Occipital lobe (tissue), 3 donors: ENCODE measurements at places on chromosomes 1 and 21. TPM values are rescaled to one million over a fixed set of nuclear protein-coding genes. Genes with fewer than 3 reads are reported as not detected.
A peak's percentile ranks its signal among the peaks of the same experiment; 100 is the strongest.

The MX2 gene
- total RNA-seq: 0.62 TPM

- DNase-seq: no peak
Measured at GRCh38 chr21:29649406-29649814, 290.4 kb downstream of the GRIK1 start.

DNA sequence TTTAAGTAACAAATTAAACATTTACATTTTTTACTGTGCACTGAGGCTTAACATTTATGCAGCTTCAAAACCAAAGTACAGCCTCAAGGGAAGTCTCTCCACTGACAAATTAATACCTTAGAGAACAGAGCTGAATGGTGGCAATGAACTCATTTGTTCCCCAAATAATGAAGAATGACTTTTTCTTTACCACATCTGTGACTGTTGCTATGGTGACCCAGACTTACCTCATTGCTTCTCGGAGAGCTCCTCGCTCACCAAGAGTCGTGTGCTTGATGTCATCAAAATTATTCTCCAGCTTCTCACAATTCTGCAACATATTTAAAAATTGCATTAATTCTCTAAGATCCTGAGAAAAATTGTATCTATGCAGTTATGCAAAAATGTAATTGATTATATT, 92.9 kb downstream of the DPYD start:
- DNase-seq: no peak

- DNase-seq: no peak
Measured at GRCh38 chr1:30303387-30303786, 420.0 kb downstream of the MATN1 start.

DNA sequence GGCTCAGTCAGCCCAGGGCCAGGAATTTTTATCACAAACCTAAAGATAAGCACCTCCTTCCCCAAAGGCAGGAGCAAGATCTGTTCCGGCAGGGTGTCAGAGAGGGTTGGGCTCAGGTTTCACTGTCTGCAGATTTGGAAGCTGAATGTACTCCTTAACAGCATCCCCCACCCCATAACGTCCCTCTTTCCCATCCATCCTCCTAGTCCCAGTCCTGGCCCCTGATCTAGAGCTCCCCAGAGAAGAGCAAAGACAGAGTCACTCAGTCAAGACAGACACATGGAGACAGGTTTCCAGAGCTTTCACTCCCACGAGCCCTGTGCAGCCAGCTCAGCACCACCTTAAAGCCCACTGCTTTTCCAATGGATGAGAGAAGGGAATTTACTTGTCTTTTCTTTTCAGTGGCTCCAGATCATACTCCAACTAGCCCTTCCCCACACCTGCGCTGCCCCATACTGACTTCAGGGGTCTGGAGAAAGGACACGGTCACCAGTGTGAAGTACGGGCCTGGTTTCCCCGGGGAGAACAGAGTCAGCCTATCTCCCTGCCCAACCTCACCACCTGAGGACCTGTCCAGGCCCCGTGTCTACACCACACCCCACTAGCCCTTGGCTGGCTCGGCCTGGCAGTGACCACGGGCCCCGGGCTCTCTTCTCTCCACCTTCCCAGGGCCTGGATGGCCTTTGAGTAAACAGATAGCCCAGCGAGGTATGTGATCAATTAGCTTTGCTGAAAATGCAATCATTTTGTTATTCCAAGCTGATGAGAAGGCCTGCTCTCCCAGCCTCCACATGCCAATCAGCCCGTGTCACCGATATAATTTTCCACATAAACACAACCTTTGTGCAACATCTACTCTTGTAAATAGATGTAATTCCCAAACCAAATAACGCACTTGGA, 249.1 kb downstream of the FOXD2 start:
- DNase-seq: no peak

DNA sequence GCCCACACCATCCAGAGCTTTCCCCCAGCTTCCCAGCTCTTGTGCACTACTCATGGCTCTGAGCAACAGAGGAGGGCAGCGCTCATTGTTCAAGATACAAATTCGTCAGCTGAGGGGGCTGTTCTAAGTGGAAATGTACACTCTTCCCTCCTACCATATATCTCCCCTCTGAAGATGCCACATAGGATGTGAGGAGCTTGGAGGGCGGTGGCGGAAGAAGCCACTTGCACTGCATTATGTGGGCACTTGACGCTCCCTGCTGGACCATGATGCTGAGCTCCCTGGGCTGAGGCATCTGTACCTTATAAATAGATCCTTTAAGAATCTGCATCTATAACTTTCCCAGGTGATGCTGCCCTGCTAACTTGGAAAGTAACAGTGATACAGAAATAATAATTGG, 477.6 kb upstream of the DEPDC1 start:
- DNase-seq: no peak

The ADAMTS1 gene
- total RNA-seq: 7.5 TPM

The HSD3B1 gene
- not detected for total RNA-seq

The AGMAT gene
- 0.47 TPM for total RNA-seq

DNA sequence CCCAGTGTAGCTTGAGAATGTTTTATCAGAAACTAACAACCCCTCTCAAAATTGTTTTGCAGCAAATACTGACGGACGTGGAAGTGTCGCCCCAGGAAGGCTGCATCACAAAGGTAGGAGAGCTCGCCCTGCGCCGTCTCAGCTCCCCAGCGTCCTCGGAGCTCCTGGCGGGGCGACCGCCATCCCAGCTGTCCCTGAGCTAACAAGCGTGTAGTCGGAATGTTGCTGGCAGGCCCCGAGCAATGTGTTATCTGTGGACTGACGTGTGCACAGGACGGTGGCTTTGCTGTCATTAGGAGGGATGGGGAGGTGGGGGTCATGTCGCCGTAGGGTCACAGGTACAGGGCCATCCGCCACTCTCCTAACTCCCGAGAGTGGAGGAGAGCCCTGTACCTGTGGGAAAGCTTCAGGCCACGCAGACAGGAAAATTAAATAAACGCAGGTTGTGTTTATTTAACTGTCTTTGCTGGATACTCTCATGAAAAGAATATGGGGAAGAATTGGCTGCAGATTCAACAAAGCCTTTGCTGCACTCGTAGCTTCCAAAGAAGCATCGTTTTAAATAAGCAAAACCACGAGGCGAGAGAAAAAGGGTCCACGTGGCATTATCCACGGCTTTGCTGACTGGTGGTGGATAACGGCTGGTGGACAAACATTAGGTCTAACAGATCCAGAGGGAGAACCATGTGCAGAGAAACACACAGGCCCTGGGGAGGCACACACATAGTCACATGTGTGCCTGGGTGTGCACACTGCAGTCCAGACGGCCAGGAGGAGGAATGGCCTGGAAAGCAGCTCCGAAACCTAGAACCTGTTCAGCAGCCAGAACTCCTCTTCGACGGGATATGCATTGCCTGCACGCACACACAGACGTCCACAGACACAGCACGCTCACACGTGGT, 175.3 kb downstream of the PRDM16 start:
- no peak for DNase-seq

- no peak for DNase-seq
Measured at GRCh38 chr21:20875742-20876141, 122.5 kb upstream of the NCAM2 start.

The SERPINC1 gene
- total RNA-seq: 0.94 TPM

The CASQ1 gene
- total RNA-seq: 3.4 TPM

The CFHR1 gene
- 0.94 TPM for total RNA-seq

DNA sequence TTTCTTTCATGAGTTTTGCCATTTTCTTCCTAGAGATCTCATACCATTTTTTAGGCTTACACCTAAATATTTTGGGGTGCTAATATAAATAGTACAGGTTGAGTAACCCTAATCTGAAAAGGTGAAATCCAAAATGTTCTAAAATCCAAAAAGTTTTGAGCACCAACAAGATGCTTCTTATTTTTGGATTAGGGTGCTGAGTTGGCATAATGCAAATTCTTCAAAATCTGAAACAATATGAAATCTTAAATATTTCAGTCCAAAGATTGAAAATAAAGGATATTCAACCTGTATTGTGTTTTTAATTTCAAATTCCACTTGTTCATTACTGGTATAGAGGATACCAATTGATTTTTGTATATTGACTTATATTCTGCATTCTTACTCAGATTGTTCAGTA, 51.1 kb upstream of the KCNK2 start:
- DNase-seq: no peak

The ZMYM1 gene
- 41.0 TPM for total RNA-seq

GRCh38 chr1:208433086-208433485, 188.9 kb upstream of the PLXNA2 start:
- no peak for DNase-seq

- DNase-seq: no peak
Measured at GRCh38 chr1:244945109-244945671, 80.8 kb upstream of the HNRNPU start.

GRCh38 chr1:205656236-205656635, 24.1 kb downstream of the SLC45A3 start:
- DNase-seq: no peak

The NOS1AP gene
- total RNA-seq: 4.1 TPM

GRCh38 chr1:9181176-9181906, 52.4 kb upstream of the GPR157 start:
- DNase-seq: no peak

- DNase-seq: no peak
Measured at GRCh38 chr1:201728731-201729130, 100.2 kb upstream of the IPO9 start.

GRCh38 chr1:58722414-58722813, 22.6 kb upstream of the MYSM1 start:
- DNase-seq: no peak

GRCh38 chr1:983798-984475, 2.0 kb upstream of the PERM1 start:
- DNase-seq: no peak

DNA sequence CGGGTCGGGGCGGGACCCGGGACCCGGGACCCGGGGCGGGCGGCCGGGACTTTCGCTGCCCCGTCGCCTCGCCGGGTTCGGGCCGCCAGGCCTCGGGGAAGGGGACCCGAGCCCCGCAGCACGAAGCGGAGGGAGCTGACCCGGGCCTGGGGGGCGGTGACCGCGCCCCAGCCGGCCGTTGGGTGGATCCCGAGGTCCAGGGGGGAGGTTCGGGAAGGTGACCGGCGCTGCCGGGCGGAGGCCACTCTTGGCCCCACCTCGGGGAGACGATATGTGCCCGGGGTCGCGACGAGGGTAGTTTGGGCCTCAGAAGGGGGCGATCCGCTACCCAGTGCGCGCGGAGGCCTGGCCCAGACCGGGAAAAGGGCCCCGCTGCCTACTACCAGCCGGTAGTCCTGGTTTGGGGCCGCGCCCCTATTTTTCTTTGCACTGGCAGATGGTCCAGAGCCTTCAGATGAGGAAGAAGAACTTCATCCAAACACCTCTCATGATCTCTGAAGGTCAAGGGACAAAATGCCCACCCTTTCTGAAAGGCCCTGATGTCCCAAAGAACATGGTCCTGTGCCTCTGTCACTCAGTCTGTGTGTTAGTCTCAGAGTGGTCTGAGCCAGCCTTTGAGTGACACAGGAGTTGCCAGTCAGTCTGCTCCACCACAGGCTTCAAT, 766 bp downstream of the AGO4 start:
- peak; percentile 18 for DNase-seq

GRCh38 chr1:25503551-25504426, 39.6 kb upstream of the LDLRAP1 start:
- DNase-seq: no peak

- DNase-seq: no peak
Measured at GRCh38 chr1:225343618-225344017, 84.2 kb downstream of the LBR start.

DNA sequence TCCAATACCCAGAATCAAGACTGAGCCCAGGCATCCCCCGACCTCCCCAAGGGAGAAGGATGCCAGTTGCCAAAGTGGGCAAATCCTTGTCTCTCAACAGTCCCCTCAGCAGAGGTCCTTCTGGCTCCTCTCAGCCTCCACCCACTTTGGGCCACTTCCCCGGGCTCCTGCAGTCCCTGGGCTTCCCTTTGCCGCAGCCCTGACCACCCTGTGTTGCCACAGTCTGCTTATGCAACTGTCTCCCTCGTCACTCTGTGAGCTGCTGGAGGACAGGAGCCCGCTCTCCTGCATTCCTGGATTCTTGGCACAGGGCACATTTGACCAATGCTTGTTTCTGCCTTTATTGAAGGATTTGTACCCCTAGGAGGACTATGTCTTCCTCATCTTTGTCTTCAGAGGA, 2.9 kb upstream of the LRP8 start:
- no peak for DNase-seq

DNA sequence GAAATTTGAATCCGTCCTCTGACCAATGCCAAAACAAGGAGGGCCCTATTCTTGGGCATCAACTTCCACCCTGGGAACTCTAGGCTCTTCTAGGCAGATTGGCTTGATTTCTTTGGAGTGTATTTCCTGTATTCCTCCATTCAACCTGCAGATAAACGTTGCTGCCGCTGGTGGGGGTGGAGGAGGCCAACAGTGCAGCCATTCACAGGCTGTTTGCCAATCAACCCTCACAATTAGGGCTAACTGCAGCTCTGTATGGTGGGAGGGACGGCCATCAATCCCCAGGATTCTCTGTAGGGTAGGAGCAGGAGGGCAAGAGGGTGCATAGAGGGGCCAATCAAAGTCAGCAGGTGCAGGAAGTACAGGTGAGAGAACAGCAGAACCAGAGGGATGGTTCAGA, 273.1 kb upstream of the PROX1 start:
- no peak for DNase-seq

GRCh38 chr1:113780374-113781146, 21.3 kb upstream of the PHTF1 start:
- no peak for DNase-seq

DNA sequence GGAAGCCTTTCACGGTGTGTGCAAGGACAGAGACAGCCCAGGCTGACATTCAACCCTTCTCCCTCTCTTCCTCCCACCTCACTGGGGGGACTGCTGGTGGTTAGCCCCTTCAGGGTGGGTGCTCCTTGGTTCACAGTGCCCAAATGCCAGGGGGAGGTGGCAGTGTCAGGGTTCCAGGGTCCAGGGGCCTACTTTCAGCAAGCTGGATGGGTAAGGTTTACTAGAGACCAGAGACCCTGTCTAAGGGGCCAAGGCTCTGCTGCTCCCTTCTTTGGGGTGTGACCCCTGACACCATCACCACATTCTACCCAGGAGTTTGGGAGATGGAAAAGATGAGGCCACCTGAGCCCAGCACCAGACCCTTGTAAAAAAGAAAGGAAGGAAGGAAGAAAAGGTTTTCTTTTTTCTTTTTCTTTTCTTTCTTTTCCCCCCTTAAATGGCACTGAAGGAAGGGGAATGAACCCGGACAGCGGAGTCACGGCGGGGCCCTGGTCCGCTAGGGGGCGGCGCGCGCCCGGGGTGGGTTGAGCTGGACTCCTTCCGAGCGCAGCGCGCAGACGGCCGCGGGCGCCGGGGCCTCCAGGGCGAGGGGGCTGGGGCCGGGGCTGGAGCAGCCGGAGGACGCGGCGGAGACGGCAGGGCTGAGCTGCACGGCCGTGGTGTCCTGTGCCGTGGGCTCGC, 18.8 kb downstream of the KNCN start:
- no peak for DNase-seq

The GJA4 gene
- total RNA-seq: 3.4 TPM
